ENCODE measurements at places on chromosomes 1 and 21.

DNA sequence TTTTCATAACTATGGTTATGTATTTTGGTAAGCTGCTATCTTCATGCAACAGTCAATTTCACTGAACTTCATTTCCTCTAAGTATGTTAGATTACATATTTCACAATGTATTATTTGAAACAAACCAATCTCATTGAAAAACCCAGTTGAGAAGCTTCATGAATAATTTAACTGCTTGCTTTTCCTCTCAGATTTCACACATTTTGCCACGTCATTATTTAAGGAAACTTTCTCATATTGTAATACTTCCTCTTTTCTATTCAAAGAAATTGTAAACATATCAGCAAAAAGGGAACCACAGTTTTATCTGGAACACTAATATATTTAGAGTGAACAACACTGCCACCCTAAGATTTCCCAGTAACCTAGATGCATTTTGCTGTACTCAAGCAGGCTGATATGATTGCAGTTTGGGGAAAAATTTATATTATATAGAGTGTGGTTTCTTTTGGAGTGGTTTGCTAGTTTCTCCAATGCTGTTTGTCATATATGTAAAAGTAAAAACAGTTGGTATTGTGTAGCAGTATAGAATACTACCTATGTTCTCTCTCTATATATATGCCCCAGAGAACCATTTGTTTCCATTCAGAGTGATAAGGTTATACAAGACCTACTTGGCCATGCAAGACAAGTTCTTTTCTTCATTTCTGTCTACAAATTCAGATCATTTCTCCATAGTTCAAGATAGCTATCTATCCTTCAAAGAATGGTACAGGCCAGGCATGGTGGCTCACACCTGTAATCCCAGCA is 28.4 kb upstream of the AHCTF1 start:
- DNase-seq, result no peak

DNA sequence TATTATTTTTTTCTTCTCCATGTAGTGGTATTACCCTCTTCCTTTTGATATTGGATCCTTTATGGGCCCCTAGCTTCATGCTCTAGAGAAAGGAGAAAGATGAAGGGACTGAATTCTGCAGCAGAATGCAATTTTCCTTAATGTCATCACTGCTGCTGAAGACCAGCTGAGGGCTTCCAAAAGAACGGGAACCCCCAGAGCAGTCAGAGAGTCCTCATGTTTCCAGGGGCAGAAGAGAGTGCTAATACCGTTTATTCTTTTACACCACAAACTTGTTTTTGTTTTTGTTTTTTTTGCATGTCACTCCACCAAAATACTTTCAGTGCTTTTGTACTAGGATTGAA is 21.1 kb upstream of the TBX15 start:
- no peak for DNase-seq

DNA sequence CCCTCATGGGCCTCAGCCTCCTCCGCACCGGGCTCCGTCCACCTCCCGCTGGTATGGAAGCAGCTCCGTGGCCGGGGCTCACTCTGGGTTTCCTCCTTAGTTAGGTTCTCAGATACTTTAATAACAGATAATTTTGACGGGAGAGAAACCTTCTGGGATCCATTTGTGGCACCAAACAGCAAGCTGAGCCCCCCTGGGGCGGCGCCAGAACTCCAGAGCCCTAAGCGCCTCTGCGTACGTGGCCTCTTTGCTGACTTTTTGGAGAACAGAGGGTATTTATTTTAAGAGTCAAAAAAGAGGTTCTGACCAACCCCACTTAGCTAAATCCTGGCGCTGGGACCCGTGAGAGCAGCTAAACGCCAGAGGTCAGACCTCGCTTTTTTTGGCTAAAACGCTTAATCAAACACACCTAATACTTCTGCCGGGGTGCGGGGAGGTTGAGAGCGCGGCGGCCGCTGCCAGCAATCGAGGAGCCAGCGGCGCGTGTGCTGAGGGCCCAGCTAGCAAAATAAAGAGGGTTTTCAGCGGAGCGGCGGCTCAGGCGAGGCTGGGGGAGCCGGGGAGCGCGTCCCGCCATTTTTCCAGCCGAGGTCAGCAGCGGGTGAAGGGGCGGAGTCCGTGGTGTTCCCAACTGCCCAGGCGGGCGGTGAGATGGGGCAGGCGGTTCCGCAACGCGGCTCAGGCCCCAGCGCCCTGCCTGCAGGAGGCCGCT is 171.7 kb downstream of the PRDM16 start:
- DNase-seq, result no peak

DNA sequence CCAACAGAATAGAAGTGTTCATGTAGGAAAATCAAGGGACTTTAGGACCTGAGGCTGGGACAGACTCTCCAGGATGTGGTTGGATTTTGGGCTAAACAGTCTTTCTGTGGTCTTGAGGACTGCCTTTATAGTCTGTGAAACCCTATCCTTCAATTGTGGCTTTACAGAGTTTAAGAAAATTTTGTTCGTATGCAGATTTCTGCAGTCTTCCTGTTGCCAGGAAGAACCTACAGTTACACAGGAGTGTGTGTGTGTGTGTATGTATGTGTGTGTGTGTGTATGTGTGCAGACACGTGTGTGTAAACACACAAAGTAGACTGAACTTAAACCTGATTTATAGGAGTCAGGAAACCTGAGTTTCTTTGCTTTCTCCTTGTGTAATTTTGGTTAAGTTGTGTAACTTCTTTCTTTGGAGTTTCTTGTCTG is 22.8 kb downstream of the NEK7 start:
- no peak for DNase-seq

- DNase-seq, result no peak
Measured at GRCh38 chr1:25861316-25862286, 2.3 kb upstream of the AUNIP start.

- DNase-seq, result no peak
Measured at GRCh38 chr1:229323885-229324553, 18.8 kb downstream of the CCSAP start.

DNA sequence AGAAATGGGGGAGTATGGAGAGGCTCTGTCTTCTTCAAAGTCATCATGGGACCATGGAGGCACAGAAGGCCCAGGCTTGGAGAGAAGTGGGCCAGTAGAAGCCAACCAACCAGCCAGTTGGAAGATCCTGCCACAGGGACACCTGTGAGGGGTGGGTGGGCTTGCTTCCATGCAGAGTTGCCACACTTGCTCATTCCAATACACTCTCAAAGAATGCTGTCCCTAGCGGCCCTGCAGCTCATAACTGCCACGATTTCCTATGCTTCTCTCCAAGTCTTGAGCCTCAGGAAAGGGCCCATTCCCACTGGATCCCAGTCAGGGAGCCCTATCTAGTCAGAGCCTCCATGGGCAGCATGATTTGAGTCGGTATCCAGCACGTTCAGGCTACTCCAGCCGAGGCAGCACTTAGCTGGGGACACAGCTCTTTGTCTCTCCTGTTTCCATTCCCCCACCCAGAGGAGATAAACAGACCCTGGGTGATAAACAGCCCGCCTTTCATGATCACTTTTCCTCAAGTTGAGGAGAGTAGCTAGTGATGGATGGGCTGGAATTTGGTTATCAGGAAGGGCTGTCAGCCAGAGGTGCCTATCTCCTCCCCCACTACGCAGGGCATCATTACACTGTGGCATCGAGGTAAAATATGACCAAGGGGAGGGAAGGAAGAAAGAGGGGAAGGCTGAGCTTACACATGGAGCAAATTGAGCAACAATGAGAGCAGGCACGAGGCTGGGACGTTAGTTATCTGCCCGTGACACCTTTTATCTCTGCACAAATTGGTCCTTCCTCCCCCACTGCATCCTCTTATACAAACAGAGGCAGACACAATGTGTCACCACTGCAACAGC is 64.6 kb downstream of the ERI3 start:
- DNase-seq, result no peak

- no peak for DNase-seq
Measured at GRCh38 chr1:192496369-192497056, 79.1 kb upstream of the RGS1 start.

DNA sequence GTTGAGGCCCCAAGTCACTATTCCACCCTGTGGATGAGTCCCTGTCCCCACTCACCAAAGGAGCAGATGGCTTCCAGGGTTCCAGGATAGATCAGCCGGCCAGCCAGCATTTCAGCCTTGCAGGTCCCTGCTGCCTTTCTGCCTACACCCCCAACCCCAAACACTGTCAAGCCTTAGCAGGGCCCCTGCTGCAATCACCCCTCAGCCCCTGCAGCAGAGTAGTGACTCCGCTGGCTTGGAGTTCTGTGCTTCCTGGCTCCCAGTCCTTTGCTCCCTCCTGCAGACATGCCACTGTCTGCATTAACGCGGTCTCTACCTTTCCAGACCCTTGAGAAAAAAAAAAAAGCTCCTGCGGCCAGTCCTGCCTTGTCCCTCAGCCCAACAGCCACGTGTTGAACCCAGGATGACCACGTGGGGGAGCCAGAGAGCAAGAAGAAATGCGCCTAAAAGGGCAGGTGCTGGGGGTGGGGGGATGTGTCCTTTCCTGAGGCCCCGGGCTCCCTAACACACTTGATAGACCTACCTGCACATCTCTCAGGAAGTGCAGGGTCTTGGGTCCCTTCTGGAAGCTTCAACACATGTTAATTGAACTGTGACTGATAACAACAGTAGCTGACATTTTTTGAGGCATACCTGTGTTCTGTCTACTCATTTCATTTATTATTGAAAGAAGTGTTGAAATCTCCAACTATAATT is 37.4 kb downstream of the RASSF5 start:
- peak; percentile 83 for DNase-seq

GRCh38 chr1:228316589-228317387 is 89.8 kb downstream of the TRIM11 start:
- DNase-seq, result no peak

- DNase-seq, result no peak
Measured at GRCh38 chr1:188891958-188892357, 1585.7 kb downstream of the BRINP3 start.

GRCh38 chr21:18369115-18369514 is 34.5 kb downstream of the TMPRSS15 start:
- DNase-seq, result no peak

GRCh38 chr21:42153046-42153686 is 65.8 kb upstream of the ABCG1 start:
- DNase-seq, result no peak

DNA sequence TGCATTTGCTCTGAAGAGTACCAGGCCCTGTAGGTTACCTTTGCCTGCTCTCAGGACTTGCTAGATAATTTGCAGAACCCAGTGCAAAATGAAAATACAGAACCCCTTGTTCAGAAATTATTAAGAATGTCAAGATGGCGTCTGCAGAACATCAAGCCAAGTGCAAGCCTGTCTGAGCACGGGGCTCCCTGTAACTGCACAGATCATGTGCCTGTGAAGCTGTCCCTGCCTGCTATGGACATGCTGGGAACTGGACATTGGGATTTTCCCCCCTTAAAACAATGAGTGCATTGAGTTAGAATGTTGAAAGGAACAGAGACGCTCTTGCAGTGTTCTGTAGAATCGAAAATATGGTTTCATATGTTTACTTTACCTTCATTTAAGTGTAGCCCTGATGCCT is 2.9 kb downstream of the CLDN14 start:
- DNase-seq, result no peak

DNA sequence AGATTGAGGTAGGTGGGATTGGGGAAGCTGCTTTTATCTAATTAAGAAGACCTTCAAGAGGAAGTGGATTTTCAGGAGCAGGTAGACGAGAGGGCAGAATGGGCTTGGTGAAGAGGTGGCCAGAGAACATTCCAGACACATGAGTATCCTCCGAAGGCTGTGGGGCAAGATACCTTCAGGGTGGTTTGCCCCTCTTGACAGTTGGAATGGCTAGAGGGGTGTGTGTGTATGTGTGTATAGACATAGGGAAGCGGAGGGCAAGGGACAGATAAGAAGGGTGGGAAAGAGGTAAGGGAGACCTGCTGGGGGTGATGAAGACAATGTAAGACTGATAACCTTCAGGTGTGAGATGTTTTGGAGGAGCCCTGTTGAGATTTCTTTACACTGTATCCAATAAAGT is 46.8 kb upstream of the TSPAN2 start:
- DNase-seq, result no peak

GRCh38 chr1:187046293-187046692 is 217.5 kb downstream of the PLA2G4A start:
- no peak for DNase-seq

DNA sequence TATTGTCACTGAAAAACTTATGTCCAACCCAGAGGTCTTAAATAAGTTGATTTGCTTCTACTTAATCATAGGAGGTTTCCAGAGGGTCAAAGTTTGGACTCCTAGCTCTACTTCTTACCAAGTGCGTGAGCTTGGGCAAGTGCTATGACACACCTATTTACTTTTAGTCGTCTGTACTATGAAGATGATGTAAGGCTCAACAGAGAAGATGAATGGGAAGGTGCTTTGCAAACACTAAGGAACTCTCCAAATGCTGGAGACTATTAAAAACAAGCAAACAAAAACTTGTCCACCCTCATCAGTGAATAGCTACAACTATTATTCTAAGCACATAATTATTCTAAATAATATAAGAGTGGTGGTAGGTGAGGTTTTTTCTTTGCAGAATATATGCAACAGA is 232.3 kb upstream of the USP24 start:
- DNase-seq, result no peak

DNA sequence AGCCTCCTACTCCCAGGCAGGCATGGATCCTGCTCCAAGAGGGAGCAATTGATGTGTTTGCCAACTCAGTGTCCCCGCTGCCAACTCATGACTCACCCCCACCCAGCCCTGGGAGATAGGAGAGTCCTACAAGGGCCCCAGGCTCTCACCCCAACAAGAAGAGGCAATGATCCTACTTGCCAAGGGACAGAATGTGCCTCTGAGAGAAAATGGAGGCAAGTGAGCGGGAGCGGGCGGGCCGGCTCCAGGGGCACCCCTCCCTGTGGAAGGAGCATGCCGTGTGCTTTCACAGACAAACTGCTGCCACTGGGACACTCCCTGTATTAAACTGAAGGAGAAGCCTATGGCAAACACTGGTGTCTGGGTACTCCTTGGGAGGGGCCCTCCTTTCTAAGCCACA is 16.7 kb downstream of the PKP1 start:
- DNase-seq, result peak; percentile 78

DNA sequence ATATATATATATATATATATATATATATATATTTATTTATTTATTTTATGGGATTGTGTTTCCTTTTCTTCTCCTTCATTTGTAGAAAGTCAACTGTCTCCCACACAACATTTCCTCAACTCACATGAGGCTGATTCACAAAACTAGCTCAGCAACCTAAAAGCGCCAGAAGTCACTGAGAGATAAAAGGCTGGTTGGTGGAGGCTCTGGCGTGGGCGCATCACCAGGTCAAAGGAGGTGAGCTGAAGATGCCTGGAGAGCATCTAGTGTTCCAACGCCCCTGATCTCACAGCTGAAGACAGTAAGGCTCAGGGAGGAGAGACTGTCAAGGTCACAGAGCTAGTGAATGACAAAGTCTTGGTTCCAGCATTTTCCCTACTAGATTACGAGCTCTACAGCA is 78.0 kb downstream of the HLCS start:
- DNase-seq, result no peak

GRCh38 chr1:94247138-94248094 is 10.0 kb upstream of the ARHGAP29 start:
- peak; percentile 90 for DNase-seq

- no peak for DNase-seq
Measured at GRCh38 chr1:226786550-226786949, 47.5 kb upstream of the ITPKB start.

GRCh38 chr1:153741986-153742385 is 14.1 kb downstream of the INTS3 start:
- DNase-seq, result no peak
